Spleen (tissue), 13 donors: ENCODE measurements at places on chromosomes 5 and 9. TPM values are rescaled to one million over a fixed set of nuclear protein-coding genes. Genes with fewer than 3 reads are reported as not detected.

PCDHA1 gene
- total RNA-seq, result not detected

DNA sequence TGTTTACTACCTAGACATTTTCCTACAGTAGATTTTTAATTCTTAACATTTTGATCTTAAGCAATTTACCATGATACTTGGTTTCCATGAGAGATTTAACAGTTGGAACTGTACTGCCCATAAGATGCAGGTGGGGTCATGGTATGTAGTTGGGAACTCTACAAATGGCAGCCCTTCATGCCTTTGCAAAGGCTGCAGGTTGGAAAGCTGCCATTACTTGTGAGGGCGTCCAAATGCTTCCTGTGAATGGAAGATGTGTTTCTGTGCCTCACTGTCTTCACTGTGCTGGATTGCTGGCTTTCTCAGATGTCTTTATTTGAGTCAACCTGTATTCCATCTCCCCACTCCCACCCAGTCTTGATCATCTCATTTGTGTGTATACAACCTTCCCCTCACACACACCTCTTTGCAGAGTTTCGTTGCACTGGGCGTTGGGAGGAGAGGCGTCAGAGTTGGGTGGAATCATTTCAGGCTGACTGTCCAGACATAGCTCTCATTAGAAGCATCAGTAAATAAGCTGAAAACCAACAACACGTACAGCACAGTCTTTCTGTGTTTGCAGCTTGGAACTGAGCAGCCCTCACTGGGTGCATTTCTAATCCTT, 14.8 kb upstream of the ABL1 start:
- DNase-seq, result no peak

OR1Q1 gene
- not detected for total RNA-seq

NRG2 gene
- total RNA-seq, result 4.8 TPM

KIAA1191 gene
- 75.1 TPM for total RNA-seq

- peak; percentile 94 for DNase-seq
Measured at GRCh38 chr9:126704892-126705766, 91.4 kb downstream of the LMX1B start.
